ENCODE measurements at places on chromosomes 3 and 15.

- DNase-seq: no peak
Measured at GRCh38 chr15:92990031-92990430, 89.9 kb downstream of the CHD2 start.

- no peak for DNase-seq
Measured at GRCh38 chr3:3101660-3102458, 8.3 kb downstream of the IL5RA start.

- DNase-seq: no peak
Measured at GRCh38 chr15:66878761-66879160, 176.7 kb downstream of the SMAD6 start.

GRCh38 chr3:66490984-66491383, 9.8 kb downstream of the LRIG1 start:
- no peak for DNase-seq

- DNase-seq: no peak
Measured at GRCh38 chr15:57387564-57388076, 11.3 kb downstream of the CGNL1 start.

DNA sequence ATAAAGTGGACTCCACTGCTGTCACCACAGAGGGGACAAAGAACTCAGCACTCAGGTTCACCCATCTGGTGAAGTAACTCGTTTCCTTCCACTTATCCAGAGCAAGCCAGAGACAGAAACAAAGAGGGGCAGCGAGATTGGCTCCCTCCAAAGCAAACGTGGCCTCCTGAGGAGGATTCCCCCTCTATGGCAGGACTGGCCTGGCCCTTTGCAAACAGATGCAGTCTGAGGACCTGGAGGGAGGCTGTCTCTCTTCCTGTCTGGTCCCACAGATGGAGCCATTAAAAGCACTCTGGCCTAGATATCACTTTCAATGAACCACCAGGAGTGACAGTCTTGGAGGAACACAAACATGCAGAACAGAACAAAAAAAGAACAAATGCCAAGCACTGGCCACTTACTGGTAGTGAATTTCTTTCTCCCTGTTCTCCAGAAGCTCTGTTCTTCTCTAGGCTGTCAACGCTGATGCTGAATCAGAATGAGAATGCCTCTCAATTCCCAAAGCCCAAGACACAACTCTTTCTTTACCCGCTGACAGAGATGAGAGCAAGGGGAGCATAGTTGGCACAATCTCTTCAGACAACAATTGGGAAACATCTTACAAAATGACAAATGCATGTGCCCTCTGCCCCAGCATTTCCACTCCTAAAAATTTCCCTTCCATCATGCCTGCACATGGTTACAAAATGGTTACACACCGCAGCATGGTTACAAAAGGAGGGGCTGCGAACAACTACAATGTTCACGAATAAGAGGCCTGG, 14.3 kb downstream of the KLHL25 start:
- no peak for DNase-seq

GRCh38 chr3:195208631-195209030, 62.3 kb downstream of the XXYLT1 start:
- no peak for DNase-seq

GRCh38 chr3:42773409-42773751, 327 bp upstream of the CCDC13 start:
- DNase-seq: no peak

- no peak for DNase-seq
Measured at GRCh38 chr3:60552581-60552980, 698.7 kb downstream of the FHIT start.

DNA sequence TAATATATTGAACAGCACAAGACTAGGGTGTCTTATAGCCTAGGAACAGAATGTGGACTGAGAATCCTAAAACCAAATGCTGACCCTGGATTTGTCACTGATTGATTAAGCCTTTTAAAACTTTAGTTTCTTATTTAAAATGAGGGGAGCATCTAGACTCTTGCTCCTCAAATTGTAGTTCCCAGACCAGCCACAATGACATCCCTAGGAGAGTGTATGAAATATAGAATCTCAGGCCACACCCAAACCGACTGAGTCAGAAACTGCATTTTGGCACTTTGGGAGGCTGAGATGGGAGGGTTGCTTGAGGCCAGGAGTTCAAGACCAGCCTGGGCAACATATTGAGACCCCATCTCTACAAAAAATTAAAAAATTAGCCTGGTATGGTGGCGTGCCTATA, 287.8 kb upstream of the UMPS start:
- no peak for DNase-seq

DNA sequence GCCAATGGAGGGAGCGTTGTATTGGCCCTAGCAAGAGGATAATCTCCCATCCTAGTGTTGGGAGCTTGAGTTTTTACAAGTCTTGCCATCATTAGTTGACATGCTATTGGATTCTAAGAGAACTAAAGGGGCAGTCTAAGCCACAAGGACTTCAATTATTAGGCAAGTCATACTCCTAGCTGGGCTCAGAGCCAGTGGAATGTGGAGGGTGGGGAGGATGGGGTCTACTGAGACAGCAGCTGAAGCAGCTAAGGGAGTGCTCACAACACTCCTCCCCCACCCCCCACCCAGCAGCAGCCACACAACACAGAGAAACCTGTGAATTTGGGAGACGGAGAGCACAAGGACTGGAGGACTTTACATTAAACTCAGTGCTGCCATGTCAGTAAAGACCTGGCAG, 27.9 kb downstream of the FRG2C start:
- DNase-seq: no peak

DNA sequence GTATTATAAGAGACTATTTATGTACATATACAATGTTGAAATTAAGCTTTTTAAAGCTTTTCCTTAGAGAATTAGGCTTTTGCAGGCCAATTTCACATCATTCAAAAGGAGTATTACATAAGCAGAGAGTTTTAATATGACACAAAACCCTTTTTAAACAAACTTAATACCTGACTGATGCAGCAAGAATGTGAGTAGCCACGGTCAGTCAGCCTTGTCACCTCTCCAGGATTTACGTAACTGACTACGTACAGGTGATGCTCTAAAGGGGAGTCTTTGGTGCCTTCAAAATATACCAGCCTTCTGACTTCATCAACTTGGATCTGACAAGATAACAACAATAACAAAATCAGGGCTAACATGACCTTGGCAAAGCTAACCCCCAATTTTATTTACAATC, 44.2 kb upstream of the IGDCC4 start:
- no peak for DNase-seq

DNA sequence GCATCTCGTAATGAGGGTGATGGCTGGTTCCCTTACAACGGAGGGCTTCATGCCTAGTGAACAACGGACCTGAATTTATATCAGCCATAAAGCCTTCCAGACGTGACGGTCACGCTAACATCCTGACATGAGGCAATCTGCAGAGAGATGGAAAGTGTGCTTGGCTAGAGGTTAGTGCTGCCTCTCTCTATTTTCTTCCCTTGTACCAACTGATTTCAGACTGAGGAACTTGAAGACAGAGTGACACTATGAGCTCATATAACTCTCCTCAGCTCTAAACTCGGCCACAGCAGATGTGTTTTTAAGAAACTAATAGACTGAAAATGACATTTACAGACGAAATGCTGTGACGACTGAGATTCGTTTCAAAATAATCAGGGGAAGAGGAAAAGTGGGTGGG, 122.4 kb downstream of the XXYLT1 start:
- no peak for DNase-seq

GRCh38 chr3:22360164-22360563, 609.2 kb upstream of the ZNF385D start:
- no peak for DNase-seq

GRCh38 chr3:51675201-51675611, 4.2 kb downstream of the TEX264 start:
- DNase-seq: no peak
